ENCODE measurements at places on chromosomes 6 and 20. TPM values are rescaled to one million over a fixed set of nuclear protein-coding genes. Genes with fewer than 3 reads are reported as not detected.
A peak's percentile ranks its signal among the peaks of the same experiment; 100 is the strongest.

DNA sequence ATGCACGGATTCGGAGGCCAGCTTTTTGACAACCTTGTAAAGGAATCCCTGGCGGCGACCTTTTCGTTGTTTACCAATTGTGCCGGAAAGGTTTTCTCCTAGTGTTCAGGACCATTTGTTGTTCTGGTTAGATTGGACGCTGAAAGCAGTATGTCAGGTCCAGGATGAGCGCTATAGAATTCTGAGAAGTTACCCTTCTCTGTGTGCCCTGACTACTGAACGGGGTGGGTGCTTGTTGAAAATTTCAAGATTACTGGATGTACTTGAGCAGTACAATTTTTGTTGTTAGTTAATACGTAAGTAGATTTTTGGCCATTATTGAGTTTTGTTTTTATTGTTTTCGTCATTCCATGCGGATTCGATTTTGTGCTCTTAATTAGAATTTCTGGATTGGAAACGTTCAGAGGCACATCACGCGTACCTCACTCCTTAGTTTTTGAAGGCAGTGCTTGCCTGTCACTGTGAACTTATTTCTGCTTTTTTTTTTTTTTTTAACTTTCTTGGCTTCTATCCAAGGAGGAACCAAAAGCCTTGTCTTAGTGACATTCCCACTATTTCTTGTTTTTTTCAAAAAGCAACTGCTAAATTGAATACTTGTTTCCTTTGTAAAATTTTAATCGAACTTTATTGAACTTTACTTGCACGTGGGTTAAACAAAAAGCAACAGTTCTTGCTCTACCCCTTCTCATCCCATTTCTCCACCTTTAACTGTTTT is 898 bp downstream of the XRN2 start:
- peak; percentile 19 for DNase-seq

DNA sequence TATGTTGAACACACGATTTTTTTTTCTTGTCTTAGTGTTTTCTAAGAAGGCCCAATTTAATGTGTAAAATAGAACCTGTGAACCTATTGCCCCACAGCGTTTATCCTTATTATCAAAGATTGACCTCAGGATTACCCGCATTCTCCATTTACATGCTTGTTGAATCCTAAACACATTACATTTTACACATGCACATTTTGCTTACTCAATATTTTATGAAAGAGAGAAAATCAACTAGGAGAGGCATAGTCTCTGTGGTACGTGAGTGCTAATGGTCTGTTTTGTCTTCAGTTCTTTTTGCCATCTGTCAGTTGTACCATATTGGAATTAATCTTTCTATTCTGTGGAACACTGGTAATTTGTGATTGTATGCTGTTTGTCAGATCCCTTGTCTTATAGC is 80.1 kb upstream of the SMIM8 start:
- DNase-seq: no peak

GRCh38 chr20:53597521-53598120 is 4.0 kb upstream of the ZNF217 start:
- no peak for DNase-seq

GRCh38 chr6:122859676-122860075 is 70.6 kb downstream of the SMPDL3A start:
- DNase-seq: no peak

GRCh38 chr6:54014440-54014839 is 96.8 kb upstream of the MLIP start:
- no peak for DNase-seq

DNA sequence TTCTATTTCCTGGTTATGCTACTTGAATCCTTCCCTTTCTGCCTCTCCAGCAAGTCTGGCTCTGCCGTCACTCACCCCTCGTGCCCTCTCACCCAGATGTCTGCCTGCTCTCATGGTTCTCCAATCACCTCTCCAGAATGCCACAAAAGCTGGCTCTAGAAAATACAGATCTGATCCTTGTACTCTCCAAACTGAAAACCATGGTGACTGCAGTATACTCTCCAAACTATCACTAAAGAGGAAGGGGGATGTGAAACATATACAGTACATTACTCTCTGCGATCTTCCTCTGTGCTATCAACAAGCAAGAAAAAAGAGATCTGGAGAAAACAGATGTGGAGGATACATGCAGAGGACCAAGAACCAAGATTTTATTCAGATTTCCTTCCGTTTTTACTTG is 91.1 kb downstream of the ATXN1 start:
- no peak for DNase-seq

DNA sequence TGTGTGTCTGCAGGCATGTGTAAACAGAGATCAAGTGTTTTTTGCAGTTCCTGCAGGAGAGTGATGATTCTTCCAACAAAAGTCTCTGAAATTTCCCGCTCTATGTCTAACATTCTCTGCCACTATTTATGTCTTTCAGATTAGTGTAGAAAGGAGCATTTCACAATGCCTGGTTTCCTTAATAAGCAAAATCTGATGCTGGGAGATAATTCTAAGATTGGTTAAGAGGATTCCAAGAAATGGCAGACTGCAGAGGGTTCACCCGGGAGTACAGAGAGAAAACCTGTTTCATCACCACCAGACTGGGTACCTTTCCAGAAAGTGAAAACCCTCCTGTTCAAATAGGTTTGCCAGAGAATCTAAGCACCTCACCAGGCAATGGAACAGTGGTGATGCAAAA is 62.7 kb downstream of the FOXC1 start:
- no peak for DNase-seq

DNA sequence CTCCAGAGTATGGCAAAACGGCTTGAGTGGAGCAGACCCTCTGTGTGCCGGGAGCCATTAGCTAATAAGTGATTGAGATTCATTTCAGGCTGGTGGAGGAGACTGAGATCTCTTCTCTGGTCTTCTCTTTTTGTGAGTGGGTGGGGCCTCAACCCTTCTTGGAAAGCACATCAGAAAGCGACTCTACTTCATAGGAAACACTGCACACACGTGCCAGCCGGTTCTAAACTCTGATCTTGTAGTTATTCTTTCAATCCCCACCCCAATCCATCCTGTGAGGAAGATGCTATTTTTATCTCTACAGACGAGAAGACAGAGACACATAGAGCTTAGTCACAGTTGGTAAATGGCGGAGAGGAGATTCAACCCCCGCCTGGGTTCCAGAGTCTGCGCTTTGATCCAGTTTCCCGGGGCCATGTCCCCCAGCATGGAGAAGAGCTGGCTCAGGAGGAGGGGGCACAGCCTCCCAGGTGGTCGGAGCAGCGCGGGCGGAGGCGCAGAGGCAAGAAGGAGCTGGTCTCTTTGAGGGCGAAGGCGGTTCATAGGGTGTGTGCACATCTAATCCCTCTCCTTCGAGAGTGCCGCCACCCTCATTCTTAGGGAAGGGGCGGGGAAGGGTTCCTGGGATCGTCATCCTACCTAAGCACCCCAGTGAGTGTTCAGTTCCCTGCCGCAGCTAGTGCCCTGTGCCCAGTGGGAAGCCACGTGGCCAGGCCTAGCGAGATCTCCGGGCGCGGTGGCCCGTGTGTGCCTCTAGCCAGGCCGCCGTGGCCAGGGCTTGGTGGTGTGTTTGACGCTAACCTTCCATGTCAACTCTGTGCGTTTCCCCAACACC is 49.0 kb upstream of the TAGAP start:
- no peak for DNase-seq

GRCh38 chr6:1670711-1671462 is 61.2 kb downstream of the FOXC1 start:
- DNase-seq: no peak

DNA sequence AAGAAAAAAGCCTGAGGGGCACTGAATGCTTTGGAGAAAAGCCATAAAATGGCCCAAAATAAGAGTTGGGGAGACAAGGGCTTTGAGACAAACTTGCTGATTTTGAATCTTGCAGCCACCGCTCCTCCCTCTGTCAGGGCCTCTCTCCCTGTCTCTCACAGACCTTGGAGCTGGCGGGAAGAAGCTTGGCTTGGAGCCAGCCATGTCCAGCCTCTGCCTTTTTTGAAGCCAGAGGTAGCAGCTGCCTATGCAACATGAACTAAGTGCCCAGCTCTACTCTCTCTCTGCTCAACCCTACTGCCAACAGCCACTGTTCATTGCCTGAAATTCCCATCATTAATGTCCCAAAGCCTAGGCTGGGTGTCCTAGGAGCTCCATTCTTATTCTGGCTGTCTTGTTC is 63.7 kb upstream of the CTNNBL1 start:
- no peak for DNase-seq

The RNF182 gene
- 3.5 TPM for polyA plus RNA-seq

The BAG2 gene
- 6.1 TPM for polyA plus RNA-seq

The RIN2 gene
- polyA plus RNA-seq: 38.1 TPM

All from left renal cortex interstitium (tissue), 4 donors.